ENCODE measurements at places on chromosomes 12 and 14.

DNA sequence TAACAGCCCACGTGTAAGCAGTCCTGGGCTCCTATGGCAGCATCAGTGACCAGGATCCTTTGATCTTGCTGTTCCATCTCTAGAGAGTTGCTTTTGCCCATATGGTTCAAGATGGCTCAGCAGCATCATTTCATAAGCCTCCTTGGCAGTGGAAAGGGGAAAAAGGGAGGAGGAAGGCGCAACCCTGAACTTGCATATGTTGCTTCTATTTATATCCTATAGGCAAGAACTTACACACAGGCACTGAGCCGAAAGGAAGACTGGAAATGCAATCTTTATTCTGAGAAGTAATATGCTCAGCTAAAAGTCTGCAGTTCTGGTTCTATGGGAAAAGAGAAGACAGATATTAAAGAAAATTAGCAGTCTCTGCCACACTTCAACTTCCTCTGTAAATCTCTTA lies 167.7 kb upstream of the PLXNC1 start:
- no peak for DNase-seq

GRCh38 chr12:65019696-65020234 lies 101.3 kb downstream of the WIF1 start:
- no peak for DNase-seq

DNA sequence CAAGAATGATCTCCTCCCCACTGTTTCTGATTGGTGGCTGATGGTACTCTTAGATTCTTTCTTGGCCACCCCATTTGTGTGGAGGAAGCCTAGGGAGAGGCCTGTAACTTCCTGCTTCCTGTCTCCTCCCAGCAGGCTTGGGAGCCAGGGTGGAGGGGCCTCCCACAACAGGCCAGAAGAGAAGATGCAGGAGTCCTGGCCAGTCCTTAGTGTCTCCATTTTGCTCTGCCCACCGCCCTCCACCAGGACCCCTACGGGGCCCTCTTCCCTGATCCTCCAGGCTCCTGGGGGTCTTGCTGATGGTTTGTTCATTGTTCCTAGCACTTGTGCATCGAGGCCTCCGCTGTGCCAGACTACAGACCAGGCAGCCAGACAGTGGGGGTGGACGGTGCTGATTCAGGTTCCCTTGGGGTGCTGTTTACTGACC lies 6.8 kb downstream of the TSPAN9 start:
- DNase-seq, result no peak

DNA sequence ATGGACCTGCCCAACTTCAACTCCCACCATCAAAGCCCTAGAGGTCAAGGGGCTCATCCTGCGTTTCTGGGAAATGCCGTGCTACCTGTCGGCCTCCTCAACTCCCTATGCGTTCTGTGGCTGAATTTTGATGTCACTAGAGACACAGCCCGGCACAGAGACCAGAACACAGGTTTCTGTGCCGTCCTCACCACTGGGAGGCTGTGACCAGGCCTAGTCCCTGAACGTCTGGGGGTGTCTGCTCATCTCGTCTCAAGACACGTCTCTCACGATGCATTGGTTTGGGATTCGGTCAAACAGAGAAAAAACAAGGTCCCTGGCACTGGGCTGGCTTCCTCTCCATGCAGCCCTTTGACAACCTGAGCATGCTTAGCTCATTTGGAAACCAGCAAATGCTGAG lies 33.5 kb downstream of the SLC15A4 start:
- DNase-seq, result no peak

- DNase-seq, result no peak
Measured at GRCh38 chr12:97752129-97752528, 289.5 kb downstream of the RMST start.

DNA sequence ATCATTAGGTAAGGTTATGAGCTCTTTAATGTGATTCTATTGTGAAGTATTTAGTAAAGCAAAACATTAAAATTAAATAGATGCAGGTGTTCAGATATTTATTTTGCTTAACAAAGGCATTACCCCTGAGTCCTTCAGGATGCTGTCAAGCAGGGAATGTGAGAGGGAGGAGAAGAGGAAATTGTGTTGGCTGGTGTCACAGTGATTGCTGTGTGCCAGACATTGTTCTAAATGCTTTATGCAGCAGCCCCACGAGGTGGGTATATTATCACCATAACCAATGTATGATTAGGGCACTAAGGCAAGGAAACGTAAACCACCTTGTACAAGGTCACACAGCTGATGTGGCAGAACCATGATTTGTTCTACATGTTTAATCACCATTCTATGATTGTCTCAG lies 80.1 kb downstream of the STAB2 start:
- DNase-seq, result no peak

- DNase-seq, result no peak
Measured at GRCh38 chr12:109447482-109447881, 29.6 kb downstream of the KCTD10 start.

GRCh38 chr12:27615331-27615891 lies 80.8 kb upstream of the REP15 start:
- no peak for DNase-seq

GRCh38 chr12:84698576-84699333 lies 213.8 kb downstream of the SLC6A15 start:
- no peak for DNase-seq

DNA sequence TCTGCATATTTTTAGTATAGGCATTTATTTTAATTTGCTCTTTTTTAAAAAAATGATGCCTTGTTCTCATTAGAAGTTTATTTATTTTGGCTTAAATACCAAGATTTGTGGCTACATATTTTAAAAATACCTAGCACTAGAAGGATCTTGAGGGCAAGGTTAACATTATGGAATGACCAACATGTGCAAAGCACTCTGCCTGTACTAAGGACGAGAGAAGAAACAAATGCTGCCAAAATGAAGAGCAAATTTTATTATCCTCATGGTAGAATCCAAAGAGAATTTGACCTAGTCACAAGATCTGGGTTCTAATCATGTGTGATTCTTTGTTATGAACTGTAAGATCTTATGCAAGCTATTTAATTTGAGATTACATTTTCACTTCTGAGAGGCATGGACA lies 2.8 kb downstream of the CAND1 start:
- DNase-seq, result no peak

- no peak for DNase-seq
Measured at GRCh38 chr14:44151130-44151820, 355.8 kb downstream of the FSCB start.

GRCh38 chr12:129483111-129483893 lies 420.5 kb downstream of the TMEM132D start:
- no peak for DNase-seq

DNA sequence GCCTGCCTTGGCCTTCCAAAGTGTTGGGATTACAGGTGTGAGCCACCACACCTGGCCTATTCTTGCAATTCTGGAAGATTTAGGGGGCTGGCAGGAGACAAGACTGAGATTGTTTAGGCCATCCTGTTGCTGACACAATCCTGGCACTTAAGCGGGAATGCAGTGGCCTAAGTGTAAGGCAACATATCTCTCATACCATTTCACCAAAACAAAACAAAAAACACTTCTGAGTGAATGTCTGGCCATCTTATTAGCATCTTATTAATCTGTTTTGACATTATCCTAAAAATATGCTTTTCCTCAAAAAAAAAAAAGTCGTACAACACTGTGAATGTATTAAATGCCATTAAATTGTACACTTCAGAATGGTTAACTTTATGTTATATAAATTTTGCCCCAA lies 67.6 kb downstream of the DENND5B start:
- DNase-seq, result no peak

DNA sequence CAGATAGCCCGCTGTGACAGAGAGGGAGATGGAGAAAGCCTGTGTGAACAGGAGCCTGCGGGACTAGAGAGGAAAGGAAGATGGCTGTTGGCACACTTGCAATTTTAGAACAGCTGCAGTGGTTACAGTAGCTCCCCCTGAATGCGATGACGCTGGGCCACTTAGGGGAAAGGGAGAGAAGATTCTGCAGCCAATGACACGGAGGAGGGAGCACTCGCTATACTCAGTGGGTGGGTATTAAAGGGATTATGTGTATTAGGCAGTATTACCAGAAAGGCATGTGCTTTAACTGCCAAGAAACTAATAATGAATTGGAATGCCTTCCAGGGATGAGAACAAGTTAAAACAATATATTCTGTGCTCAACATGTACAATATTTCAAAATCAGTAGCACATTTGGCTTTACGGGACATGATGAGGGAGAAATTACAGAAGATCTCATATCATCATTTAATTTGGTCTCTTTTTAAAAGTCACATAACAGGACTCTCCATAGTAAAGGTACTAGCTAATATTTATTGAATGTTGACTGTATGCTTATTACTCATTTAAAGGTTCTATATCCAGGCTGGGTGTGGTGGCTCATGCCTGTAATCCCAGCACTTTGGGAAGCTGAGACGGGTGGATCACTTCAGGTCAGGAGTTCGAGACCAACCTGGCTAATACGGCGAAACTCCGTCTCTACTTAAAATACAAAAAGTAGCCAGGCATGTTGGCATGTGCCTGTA lies 35.9 kb upstream of the FOS start:
- DNase-seq, result no peak

GRCh38 chr12:53212931-53213330 lies 5.9 kb upstream of the ITGB7 start:
- no peak for DNase-seq

DNA sequence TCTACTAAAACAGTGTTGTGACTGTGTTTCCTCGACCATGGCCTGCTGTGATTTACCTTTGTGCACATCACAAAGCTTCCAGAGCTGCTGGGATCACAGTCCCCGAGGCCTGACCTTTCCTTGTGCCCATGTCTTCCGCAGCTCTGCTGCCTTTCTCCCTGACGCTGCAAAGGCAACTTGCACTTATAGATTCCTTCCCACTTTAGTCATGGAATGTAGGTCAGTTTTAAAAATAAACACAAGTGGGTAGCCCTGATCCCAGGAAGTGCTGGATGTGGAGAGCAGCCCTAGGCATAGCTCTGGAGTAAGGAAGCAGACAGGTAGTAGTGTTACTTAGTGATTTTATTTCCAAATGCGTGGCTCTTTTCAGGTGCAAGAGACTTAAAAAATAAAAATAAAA lies 825.7 kb downstream of the AACS start:
- no peak for DNase-seq

DNA sequence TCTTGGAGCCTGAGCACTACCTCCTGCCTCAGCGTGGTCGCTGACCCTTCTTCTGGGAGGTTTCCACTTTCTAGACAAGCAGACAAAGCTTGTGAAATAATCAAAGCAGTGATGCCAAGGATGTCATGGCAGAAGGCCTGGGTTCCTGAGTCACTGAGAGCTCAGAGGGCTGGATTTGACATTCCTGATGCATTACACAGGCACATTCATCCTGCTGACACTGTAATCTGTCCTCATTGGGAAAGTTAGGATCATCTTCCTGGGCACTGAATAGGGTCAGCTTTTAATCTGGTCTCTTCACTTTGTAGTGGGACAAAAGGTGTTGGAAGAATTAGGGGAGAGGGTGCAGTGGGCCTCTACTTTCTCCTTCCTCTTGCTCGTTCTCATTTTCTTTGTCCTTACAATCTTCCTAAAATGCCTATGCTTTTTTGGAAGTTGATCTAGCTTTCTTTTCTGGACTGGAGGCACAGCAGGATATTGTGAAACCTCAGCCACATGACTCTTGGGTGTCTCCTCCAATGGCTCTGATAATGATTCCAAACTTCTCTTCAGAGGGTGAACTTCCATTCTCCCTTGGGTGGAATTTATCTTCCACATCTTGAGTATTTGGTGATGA lies 29.6 kb downstream of the EEA1 start:
- DNase-seq, result no peak

DNA sequence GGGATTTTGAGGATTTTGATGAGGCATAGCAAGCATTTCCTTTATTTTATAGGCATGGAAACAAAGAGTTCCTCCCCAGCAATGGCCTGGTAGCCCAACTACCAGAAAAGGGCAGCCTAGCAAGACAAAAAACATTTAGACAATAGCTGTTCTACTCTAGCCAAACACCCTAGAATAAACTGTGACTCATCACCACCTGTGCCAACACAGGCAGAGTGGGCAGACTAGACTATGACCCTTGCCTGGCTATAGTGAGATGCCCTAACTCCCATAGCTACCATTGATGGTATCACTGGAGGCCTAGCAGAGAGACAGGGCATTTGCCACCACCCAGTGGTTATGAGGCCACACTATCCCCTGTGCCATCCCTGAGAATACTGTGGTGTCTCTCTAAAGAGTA lies 15.5 kb upstream of the CCER1 start:
- DNase-seq, result no peak
